Subcutaneous preadipocyte (primary cell): ENCODE measurements at places on chromosomes 11 and 22. TPM values are rescaled to one million over a fixed set of nuclear protein-coding genes. Genes with fewer than 3 reads are reported as not detected.

The OR10D3 gene
- not detected in 2 replicates for total RNA-seq

The APOA1 gene
- not detected in 2 replicates for total RNA-seq

The MMP8 gene
- not detected in 2 replicates for total RNA-seq

The HOATZ gene
- not detected in 2 replicates for total RNA-seq

The IRAG1 gene
- total RNA-seq: 0.37 and 0.39 TPM in 2 replicates

The UCP2 gene
- total RNA-seq: 0.37 and 0.59 TPM in 2 replicates

The SULT4A1 gene
- 0.73 TPM in 1 of 2 replicates, not detected in the other for total RNA-seq

The PRR33 gene
- total RNA-seq: not detected in 2 replicates

The OTOG gene
- total RNA-seq: not detected in 2 replicates
